ENCODE measurements at places on chromosomes 16 and 17. TPM values are rescaled to one million over a fixed set of nuclear protein-coding genes. Genes with fewer than 3 reads are reported as not detected.

The WFIKKN2 gene
- 0.05 TPM for total RNA-seq

The STH gene
- not detected for total RNA-seq

The SBK1 gene
- total RNA-seq: 19.2 TPM

The CARD14 gene
- total RNA-seq: 0.25 TPM

The SECTM1 gene
- total RNA-seq: 6.8 TPM

The RUNDC1 gene
- total RNA-seq: 13.0 TPM

The ADGRG3 gene
- not detected for total RNA-seq

The SLC26A11 gene
- 17.7 TPM for total RNA-seq

The ABCC12 gene
- not detected for total RNA-seq

The DPEP2 gene
- not detected for total RNA-seq

The NLRP1 gene
- total RNA-seq: 7.2 TPM

The RAMP2 gene
- not detected for total RNA-seq

The RARA gene
- total RNA-seq: 35.1 TPM

The GCGR gene
- not detected for total RNA-seq

The SPATA22 gene
- not detected for total RNA-seq

The PIK3R6 gene
- 0.07 TPM for total RNA-seq

The TLCD2 gene
- total RNA-seq: 1.8 TPM

The KCNG4 gene
- not detected for total RNA-seq

The C17orf67 gene
- total RNA-seq: 0.84 TPM

The GRIN2A gene
- total RNA-seq: 0.02 TPM

The VMO1 gene
- 0.76 TPM for total RNA-seq

The ZP2 gene
- total RNA-seq: not detected

The CACNG1 gene
- total RNA-seq: not detected

The RFWD3 gene
- 83.6 TPM for total RNA-seq

The TP53TG3B gene
- total RNA-seq: not detected

The ACSM2A gene
- total RNA-seq: not detected

The ZCCHC14 gene
- total RNA-seq: 37.8 TPM

The CCDC144A gene
- total RNA-seq: 0.20 TPM

The ADORA2B gene
- 47.5 TPM for total RNA-seq

The GNGT2 gene
- total RNA-seq: not detected

The GGA3 gene
- total RNA-seq: 58.3 TPM

The CRISPLD2 gene
- 4.6 TPM for total RNA-seq

The FTSJ3 gene
- total RNA-seq: 70.9 TPM

The CEP295NL gene
- 1.9 TPM for total RNA-seq

The ABAT gene
- total RNA-seq: 4.7 TPM
